NCI-H446 (cell line): ENCODE measurements at places on chromosomes 3 and 15.

GRCh38 chr3:100185847-100186246 is 71.5 kb upstream of the FILIP1L start:
- DNase-seq: no peak

- DNase-seq: no peak
Observed at GRCh38 chr3:101996832-101997231, 147.5 kb downstream of the NFKBIZ start.

GRCh38 chr3:126375835-126376331 is 18.7 kb upstream of the KLF15 start:
- no peak for DNase-seq

GRCh38 chr3:100151024-100151707 is 36.9 kb upstream of the FILIP1L start:
- no peak for DNase-seq

DNA sequence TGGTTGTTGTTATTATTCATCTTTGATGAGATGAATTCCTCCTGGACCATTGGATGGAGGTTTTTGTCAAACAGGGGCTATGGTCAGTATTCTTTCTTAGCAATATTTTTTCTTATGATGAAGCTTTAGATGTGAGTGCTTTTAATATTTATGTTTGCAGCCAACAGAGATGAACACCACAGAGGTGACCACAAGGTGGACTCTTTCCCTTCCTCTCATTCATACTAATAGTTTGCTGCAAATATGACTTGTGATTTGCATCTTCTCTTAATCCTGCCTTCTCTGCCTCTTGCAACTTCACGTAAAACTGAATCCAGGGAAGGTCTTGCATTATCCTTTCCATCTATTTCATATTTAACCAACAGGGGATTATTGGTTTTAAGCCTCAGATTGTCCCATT is 473.1 kb upstream of the UBE2E2 start:
- DNase-seq: no peak

DNA sequence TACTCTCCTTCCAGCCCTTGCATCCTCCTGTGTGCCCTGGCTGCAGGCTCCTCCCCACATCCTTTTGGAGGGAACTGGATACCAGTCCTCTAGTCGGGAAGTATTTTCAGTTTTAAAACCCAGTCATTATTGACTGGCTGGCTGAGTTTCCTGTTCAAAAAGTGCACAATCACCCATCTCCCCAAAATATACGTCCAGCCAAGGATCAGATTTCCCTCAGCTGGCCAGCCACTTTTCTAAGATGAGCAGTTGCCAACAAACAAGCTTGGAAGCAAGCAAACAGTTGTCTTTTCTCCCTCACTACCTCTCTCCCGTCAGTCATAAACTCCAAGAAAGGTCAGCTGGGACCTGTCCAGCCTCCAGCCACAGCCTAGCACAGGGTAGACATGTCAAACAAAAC is 147.7 kb upstream of the GALNT15 start:
- no peak for DNase-seq

DNA sequence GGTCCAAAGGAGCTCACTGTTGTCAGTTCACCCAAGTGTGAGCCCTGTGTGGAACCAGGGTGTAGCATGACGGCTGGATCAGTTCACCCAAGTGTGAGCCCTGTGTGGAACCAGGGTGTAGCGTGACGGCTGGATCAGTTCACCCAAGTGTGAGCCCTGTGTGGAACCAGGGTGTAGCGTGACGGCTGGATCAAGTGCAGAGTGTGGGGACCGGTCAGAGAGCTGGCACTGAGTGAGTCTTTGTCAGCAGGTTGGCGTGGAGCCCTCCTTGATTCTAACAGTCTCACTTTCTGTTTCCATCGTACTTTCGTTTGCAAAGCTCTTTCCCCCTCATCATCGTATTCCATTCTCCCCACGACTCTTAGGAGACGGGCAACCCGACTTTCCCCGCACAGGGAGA is 57.9 kb upstream of the DLG1 start:
- DNase-seq: no peak

GRCh38 chr15:85767785-85768529 is 26.8 kb downstream of the KLHL25 start:
- no peak for DNase-seq

DNA sequence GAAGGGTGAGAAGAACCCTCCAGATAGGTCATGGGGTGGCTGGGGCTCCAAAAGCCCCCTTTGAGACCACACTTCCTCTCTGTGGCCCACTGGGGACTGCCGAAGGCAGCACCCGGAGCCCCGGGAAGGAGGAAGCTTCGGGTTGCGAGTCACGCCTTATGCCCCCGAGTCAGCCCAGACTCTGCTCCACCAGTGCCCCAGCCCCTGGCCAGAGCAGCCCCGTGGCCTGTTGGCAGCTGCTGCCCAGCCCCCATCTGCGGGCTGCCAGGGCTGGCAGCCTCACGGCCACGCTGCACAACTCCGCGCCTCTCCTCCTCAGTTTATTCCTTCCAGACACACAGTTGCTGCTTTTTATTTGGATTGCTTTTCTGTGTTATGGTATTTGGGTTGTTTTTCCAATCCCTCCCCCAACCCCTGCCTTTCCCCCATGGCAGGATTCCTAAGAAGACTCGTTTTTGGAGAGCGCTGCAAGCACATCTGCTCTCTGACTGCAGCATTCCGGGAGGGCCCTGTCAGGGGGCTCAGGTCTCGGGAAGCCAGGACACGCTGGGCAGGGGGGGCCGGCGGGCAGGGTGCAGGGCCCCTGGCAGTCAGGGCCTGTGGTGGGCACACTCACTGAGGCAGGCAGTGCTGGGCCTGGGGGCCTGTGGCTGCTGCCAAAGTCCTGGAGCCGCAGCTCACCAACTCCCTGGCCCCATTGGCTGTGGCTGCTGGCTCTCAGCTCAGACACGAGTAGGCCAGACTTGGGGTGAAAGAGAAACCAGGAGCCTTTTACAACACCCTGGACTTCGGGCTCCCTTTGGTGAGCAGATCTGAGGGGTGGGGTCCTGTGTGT is 20.2 kb downstream of the MAGEF1 start:
- no peak for DNase-seq

- no peak for DNase-seq
Observed at GRCh38 chr15:68797599-68798345, 22.9 kb downstream of the ANP32A start.

DNA sequence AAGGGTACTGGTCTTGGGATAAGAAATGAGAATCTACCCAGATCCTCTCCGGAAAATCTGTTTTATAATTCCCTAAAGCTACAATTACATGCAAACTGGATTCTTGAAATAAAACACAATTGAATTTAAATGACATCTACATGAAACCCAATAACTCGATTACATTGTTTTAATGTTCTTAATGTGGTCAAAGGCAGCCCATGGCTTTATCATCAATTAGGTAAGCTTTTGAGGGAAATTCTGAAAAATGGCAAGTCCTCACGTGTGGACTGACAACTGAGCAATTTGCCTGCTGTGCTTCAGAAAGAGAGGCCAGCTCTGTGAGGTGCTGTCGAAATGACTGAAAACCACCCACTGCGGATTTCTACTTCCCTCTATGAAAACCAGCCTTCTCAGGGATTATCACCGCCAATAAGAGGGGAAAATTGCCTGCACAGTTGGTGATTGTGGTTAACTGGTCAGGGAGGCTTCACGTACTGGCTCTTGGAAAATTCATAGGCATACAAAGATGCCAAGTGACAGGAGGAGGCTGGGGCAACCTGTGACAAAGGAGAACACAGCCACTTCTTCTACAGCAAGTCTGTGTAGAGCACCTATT is 200.8 kb upstream of the SLCO3A1 start:
- no peak for DNase-seq

DNA sequence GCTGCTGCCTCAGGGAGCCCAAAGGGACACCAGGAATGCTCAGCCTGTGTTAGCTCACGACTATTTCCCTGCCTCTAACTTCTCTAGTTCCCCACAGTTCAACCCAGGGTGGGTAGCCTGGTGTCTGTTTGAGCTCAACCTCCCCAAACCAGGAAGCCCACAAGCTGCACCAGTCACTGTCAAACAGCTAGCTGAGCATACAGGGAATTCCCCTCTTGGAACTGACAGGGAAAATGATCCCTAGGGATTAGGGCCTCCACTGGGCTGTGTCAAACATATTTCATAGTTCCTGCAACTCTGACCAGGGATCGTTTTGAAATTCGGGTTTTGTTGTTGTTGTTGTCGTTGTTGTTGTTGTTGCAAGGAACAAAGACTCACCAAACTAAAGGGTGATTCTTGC is 147.1 kb upstream of the ICE2 start:
- DNase-seq: no peak

- no peak for DNase-seq
Observed at GRCh38 chr3:66361356-66361755, 139.5 kb downstream of the LRIG1 start.

DNA sequence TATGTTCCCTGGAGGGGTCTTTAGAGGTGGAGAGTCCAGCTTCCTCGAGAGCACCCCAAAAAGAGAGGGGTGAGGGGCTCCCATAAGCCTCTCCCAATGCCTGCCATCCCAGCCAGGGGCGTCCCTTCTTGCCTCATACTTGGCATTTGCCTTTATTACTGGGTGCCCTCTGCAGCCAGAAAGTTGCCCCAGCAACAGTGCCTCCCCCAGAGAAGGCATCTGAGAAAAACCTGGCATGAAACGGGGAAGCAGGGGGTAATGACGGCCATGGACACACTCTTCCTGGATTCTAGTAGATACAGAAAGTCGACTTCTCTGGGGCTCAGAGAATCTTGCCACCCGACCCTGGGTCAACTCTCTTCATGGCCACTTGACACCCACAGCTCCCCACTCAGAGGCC is 90.1 kb downstream of the PCSK6 start:
- no peak for DNase-seq

DNA sequence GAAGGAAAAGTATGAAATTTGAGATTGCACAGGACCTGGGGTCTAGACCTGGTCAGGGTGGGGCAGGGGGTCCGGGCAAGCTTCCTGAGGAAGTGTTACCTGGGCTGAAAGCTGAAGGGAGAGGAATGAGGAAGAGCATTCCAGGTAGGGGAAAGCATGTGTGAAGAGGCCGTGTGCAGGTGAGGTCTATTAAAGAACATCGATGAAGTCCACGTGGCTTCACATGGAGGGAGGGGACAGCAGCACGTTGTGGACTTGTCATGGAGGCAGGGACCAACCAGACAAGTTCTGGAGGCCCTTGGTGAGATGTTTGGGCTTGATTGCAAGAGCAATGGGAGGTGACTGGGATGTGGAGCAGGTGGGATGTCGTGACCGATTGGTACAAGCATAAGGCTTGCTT is 47.1 kb downstream of the IDH2 start:
- DNase-seq: no peak

- DNase-seq: no peak
Observed at GRCh38 chr3:171953301-171954022, 85.9 kb upstream of the FNDC3B start.

GRCh38 chr3:102224171-102224570 is 210.6 kb upstream of the ZPLD1 start:
- DNase-seq: no peak

DNA sequence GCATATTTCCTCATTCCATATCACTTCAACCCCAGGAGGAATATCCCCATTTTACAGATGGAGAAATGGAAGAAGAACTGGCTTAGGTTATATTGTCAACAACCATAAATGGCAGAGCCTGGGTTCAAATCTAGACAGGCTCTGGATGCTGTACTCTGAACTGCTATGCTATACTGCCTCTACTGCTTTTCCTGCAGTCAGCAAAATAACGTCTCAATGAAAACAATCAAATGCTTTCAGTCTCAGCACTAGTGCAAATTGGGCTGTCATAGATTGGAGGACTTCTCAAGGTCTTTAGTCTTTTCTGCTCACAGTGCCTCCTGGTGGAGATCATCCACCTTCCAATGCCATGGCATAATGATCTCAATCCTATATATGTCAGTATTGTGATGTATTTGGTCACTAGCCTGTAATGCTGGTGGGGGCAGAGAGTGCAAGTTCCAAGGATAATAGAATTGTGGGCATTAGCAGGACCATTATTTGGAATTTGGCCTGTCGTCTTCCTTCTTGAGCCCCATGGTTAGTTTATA is 285.0 kb downstream of the CLSTN2 start:
- no peak for DNase-seq

GRCh38 chr3:32641356-32641755 is 43.6 kb upstream of the CNOT10 start:
- DNase-seq: no peak

DNA sequence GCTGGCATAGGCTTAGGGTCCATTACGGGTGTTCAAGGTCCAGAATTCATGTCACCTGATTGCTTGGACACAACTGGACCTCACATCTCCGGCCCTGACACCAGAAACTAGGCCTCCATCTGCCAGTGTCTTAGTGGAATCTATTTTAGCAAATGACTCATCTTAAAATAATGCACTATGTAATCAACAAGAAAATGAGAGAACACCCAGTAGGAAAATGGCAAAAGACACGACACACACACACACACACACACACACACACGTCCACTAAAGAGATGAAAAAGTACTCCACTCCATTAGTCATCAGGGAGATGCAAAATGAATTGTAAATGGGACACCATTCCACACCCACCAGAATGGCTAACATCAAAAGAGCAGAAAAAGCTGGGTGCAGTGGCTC is 11.2 kb downstream of the APBA2 start:
- DNase-seq: peak; percentile 13

DNA sequence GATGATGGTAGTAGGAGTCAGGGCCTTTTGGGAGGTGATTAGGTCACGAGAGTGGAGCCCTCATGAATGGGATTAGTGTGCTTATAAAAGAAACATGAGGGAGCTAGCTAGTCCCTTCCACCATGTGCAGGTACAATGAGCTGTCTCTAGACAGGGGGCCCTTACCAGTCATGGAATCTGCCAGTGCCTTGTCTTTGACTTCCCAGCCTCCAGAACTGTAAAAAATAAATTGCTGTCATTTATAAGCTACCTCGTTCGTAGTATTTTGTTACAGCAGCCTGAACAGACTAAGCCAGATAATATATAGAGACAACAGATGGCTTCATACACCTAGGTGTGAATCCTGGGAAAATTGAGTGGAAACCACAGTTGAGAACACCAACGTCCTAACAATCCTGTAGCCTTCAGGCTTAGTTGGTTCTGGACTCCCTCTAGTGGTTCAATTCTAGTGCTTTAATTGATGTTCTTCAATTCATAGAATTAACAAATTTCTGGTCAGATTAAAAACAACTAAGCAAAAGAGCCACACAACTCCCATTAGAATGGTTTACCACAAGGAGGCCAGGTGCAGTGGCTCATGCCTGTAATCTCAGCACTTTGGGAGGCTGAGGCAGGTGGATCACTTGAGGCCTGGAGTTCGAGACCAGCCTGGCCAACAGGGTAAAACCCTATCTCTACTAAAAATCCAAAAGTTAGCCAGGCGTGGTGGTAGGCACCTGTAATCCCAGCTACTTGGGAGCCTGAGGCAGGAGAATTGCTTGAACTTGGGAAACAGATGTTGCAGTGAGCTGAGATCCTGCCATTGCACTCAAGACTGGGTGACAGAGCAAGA is 21.3 kb upstream of the GATM start:
- DNase-seq: peak; percentile 64

DNA sequence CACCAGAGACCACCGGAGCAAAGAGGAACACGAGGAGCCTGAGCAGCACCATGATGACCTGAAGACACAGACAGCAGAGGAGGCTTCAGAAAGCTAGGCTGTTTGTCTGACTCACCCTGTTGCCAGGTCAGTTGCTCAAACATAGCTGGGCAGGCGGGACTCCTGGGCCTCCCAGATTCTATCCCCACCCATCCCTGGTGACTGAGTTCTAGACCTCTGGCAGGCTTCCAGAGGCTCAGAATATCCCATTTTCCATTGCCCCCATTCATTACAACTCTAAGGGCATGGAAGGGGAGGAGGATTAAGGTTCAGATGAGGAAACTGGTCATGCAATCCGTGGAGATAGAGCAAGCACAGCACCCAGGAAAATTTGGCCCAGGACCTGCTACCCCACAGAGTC is at the start of gene CDHR4:
TSS of gene CDHR4 (minus strand) at position 113 of the 400 bp plus-strand sequence. CDS start at position 52, 61 bp downstream.
- DNase-seq: no peak

- peak; percentile 83 for DNase-seq
Observed at GRCh38 chr3:157618075-157618760, 115.0 kb upstream of the VEPH1 start.

- DNase-seq: no peak
Observed at GRCh38 chr3:8650583-8651416, 6.2 kb upstream of the SSUH2 start.
